NCI-H1048 (cell line): ENCODE measurements at places on chromosomes 4 and X.

GRCh38 chr4:25308306-25308705 lies 4.3 kb upstream of the ZCCHC4 start:
- DNase-seq = no peak

- no peak for DNase-seq
These were observed 23.4 kb upstream of the STBD1 start for GRCh38 chr4:76282941-76283689.

DNA sequence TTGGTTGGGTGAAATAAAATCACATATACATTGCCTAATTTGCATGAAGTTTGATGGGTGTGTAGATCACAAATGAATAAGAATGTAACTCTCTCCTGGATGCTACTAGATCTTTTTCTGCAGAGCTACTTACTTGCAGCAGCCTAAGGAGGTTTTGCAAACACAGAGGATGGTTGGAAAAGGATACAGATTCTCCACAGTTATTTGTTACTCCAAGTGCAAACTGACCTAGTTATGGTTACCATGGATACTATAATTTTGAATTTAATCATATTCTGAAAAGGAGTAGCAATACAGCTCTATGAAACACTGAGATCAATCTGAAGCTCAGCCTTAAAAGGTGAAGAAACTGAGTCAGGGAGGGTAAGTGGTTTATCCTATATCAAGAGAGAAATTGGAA lies 9.1 kb upstream of the ARHGEF38 start:
- DNase-seq = no peak

- peak; percentile 21 for DNase-seq
These were observed 15.2 kb downstream of the GAB1 start for GRCh38 chr4:143351774-143352451.

- no peak for DNase-seq
These were observed 444.2 kb downstream of the GRIA2 start for GRCh38 chr4:157664726-157665125.

GRCh38 chr4:145375416-145375815 lies 106.2 kb upstream of the SMAD1 start:
- DNase-seq = no peak

GRCh38 chr4:141900856-141901255 lies 264.5 kb downstream of the IL15 start:
- no peak for DNase-seq

GRCh38 chr4:90415116-90415515 lies 287.9 kb downstream of the CCSER1 start:
- no peak for DNase-seq

- DNase-seq = no peak
These were observed 105.6 kb downstream of the HNRNPD start for GRCh38 chr4:82268050-82268825.

DNA sequence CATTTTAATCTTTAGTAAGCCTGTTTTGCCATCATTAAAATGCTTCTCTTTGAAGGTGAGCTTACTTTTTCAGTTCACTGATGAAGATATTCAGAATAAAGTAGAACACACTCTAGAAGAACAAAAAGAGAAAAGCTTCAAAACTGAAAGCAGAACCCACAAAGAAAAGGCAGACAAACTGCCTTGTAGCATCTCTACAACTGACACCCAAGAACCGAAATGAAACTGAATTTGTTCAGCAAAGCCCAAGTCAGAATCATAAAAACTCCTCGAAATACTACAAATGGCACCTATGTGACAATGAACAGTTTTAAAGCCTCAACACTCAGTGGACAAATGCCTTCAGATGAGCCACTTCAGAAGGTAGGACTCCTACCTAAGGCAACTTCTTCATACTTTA lies 83.6 kb downstream of the MAML3 start:
- no peak for DNase-seq
